ENCODE measurements at places on chromosomes 1 and 21.

DNA sequence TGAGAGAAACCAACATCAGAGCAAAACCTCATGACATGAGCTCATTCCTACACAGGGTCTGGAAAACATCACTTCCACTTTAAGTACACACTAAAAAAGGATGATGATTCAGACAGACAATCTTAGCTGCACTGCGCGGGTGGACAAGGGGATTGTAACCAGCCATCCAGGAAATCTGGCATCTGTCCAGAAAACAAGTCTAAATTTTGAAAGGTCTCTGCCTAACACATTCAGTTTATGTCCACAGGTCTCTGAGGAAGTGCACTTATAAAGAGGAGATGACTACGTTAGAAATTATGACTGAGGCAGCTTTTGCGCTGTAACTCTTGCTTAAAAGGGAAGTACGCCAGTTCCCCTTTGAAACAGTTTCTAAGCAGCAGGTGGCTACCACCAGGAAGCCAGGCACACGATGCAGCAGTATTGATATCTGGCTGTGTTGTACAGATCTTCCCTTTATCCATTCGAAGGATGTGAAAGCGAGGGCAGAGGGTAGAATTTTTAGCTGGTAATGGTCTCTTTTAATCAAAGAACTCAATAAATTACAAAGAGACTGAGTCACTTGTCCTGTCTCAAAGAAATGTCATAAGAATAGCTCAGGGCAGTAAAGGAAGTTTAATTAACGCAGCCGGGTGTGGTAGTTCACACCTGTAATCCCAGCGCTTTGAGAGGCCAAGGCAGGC lies 128.0 kb downstream of the SETD4 start:
- H3K4me3 ChIP-seq: no peak overlapping the region
- H3K27ac ChIP-seq: no peak overlapping the region
- H3K36me3 ChIP-seq: no peaks in the 10 kb centered on the region

DNA sequence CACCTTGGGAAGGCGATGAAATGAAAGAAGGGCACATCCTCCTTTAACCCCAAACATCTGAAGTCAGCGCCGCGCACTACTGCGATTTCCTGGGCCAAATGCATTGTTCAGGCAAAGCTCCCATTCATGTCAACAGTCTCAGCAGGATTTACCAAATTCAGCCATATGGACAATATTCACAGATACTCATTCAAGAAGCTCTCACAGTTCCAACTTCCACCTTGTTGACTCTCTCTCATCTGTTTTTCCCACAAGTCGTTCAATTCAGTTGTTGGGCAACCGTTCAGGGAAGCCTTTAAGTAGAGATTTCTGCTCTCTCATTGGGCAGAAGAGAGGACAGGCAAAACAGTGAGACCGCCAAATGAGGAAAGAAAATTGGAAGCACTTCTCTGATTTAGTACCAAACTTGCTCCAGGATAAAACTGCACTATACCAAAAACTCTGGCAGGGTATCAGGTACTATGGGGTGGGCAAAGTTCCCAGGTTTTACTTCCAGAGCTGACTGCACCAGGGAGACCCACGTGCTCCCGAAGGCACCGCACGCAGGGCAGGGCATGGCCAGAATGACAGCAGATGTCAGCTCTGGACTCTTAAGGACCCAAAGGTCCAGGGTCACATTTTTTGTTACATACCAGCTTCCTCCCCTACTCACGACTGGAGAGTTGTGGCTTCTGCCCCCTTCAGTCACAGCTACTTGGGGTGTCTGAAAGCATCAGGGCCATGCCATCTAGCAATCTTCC lies 668.8 kb downstream of the KIF26B start:
- peaks cover 3% of the 10 kb centered on the region for H3K4me1 ChIP-seq
- no peak overlapping the region for H3K4me3 ChIP-seq
- H3K27ac ChIP-seq: no peak overlapping the region
- no peak for DNase-seq

DNA sequence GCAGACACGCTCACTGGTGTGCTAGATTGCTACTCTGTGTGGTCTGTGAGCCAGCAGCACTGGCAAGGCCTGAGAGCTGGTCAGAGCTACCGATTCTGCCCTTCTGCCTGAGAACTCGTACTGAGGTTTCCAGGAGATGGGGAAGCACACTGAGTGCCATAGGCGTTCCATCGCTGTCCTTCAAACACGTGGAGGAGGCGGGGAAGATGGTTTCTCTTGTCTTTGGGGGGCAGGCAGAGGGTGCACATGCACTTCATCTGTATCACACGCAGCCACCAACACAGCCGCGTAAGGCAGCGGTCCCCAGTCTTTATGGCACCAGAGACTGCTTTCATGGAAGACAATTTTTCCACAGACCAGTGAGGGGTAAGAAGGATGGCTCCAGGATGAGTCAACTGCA lies 23.8 kb upstream of the MX1 start:
- DNase-seq: no peak
- no peaks in the 10 kb centered on the region for H3K27me3 ChIP-seq
- no peak overlapping the region for H3K4me3 ChIP-seq
- peaks cover 53% of the 10 kb centered on the region for H3K36me3 ChIP-seq

DNA sequence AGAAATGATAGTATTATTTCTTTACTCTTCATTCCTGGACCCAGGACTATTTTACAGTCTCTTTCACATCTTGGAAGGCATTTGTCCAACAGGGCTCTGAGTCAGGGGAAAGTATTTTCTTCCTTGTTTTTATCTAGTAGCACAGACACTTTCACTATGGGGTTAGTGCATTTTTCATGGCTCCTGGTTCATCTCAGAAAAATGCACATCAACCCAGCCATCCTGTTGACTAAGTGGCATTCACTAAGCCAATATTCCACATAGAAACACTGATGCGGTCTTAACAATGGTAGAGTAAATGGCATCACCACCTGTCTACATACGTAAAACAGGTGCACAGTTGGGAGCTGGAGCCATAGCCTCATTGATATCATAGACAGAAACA lies 87.4 kb upstream of the C1orf21 start:
- H3K27me3 ChIP-seq: no peaks in the 10 kb centered on the region
- no peaks in the 10 kb centered on the region for H3K36me3 ChIP-seq
- DNase-seq: no peak
- H3K4me1 ChIP-seq: no peaks in the 10 kb centered on the region
- no peak overlapping the region for H3K4me3 ChIP-seq

DNA sequence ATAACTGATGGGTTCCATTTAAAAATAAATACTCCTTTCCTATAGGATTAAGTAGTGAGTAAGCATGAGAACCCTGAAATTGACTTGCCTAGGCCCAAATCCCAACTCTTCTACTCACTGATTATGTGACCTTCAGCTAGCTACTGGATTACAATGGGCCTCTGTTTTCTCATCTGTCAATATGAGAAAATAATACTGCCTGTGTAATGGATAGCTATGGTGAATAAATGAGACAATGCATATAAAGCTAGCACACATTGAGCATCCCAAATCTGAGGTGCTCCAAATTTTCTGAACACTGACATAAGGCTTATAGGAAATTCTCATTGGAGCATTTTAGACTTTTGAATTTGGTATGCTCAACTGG lies 5.3 kb upstream of the LRRC8C start:
- peaks cover 16% of the 10 kb centered on the region for H3K4me1 ChIP-seq
- H3K27ac ChIP-seq: no peak overlapping the region
- H3K4me3 ChIP-seq: no peak overlapping the region
- H3K36me3 ChIP-seq: peaks cover 8% of the 10 kb centered on the region

GRCh38 chr1:26831546-26832248 lies 5.2 kb downstream of the ZDHHC18 start:
- H3K4me3 ChIP-seq: peak overlapping the region; percentile 57
- peaks cover 55% of the 10 kb centered on the region for H3K4me1 ChIP-seq
- no peaks in the 10 kb centered on the region for H3K36me3 ChIP-seq
- DNase-seq: no peak

DNA sequence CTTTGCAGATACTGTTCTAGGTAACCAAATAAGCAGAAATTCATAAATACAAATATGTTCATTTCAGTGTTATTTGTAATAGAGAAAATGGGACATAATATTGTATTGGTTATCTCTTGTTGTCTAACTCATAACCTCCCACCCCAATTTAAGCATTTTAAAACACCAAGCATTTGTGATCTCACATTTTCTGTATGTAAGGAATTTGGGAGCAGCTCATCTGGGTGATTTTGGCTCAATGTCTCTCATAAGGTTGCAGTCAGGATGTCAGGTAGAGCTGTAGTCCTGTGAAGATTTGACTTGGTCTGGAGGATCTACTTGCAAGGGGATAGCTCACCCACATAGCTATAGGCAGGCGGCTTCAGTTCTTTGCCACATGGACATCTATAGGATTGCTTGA lies 29.5 kb downstream of the CEP350 start:
- H3K4me1 ChIP-seq: peaks cover 24% of the 10 kb centered on the region
- H3K36me3 ChIP-seq: peaks cover 9% of the 10 kb centered on the region
- no peak for DNase-seq

GRCh38 chr1:53617851-53618499 lies 121.0 kb downstream of the GLIS1 start:
- H3K27me3 ChIP-seq: no peaks in the 10 kb centered on the region
- H3K36me3 ChIP-seq: no peaks in the 10 kb centered on the region
- H3K27ac ChIP-seq: peak overlapping the region; percentile 47
- H3K4me1 ChIP-seq: no peaks in the 10 kb centered on the region

DNA sequence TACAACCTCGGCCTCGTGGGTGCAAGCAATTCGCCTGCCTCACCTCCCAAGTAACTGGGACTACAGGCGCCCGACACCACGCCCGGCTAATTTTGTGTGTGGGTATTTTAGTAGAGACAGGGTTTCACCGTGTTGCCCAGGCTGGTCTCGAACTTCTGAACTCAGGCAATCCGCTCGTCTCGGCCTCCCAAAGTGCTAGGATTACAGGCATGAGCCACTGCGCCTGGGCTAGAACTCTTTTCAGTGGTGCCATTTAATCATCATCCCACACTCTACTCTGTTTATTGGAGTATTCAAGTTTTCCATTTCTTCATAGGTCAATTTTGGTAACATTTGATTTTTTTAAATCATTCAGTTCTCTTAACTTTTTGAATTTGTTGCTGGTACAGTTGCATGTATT lies 101.3 kb downstream of the DHRS3 start:
- no peak for DNase-seq
- H3K4me1 ChIP-seq: peaks cover 21% of the 10 kb centered on the region
- no peak overlapping the region for H3K4me3 ChIP-seq
- H3K27me3 ChIP-seq: no peaks in the 10 kb centered on the region
- H3K36me3 ChIP-seq: peaks cover 5% of the 10 kb centered on the region
- no peak overlapping the region for H3K27ac ChIP-seq

DNA sequence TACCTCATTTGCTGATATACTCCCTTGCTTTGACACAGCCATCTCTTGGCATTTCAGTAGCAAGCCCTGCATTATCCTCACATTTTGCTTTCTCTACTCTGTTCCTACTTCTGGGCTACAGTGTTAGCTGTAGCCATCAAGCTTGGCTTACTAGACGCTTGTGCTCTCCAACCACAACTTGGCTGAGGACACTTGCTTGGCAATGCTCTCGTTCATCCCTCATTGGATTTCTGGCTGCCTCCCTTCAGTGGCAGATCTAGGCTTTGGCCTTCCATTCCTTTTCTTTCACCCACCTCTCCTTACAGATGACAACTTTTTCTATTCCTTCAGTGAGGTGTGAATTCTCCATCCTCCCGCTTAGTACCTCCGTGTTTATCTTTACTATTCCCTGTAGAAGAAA lies 428.7 kb upstream of the LRRC7 start:
- H3K36me3 ChIP-seq: peaks cover 4% of the 10 kb centered on the region

- no peak overlapping the region for H3K4me3 ChIP-seq
- no peaks in the 10 kb centered on the region for H3K36me3 ChIP-seq
- peaks cover 17% of the 10 kb centered on the region for H3K4me1 ChIP-seq
- H3K27ac ChIP-seq: no peak overlapping the region
- DNase-seq: no peak
Measured at GRCh38 chr1:145868232-145868631, 9.4 kb upstream of the PIAS3 start.

DNA sequence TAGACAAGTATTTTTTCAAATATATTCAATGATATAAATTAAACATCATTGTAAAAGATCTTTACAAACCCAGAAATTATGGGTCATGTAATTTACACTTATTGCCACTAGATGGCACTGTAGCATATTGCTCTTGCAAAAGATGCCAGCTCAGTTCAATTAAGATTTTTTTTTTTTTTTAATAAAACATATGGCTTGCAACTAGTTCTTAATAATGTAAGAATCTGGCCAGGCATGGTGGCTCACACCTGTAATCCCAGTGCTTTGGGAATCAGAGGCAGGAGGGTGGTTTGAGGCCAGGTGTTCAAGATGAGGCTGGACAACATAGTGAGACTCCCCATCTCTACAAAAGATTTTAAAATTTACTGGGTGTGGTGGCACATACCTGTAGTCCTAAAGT lies 49.4 kb upstream of the DESI2 start:
- no peaks in the 10 kb centered on the region for H3K27me3 ChIP-seq
- no peak overlapping the region for H3K27ac ChIP-seq
- peak; percentile 34 for DNase-seq
- no peak overlapping the region for H3K4me3 ChIP-seq
- H3K36me3 ChIP-seq: no peaks in the 10 kb centered on the region

- no peaks in the 10 kb centered on the region for H3K36me3 ChIP-seq
- no peaks in the 10 kb centered on the region for H3K27me3 ChIP-seq
- no peaks in the 10 kb centered on the region for H3K4me1 ChIP-seq
- no peak overlapping the region for H3K27ac ChIP-seq
- H3K4me3 ChIP-seq: no peak overlapping the region
- no peak for DNase-seq
Measured at GRCh38 chr1:99725996-99726395, 40.4 kb downstream of the FRRS1 start.

- DNase-seq: no peak
- H3K36me3 ChIP-seq: no peaks in the 10 kb centered on the region
- H3K4me1 ChIP-seq: no peaks in the 10 kb centered on the region
- no peak overlapping the region for H3K4me3 ChIP-seq
Measured at GRCh38 chr1:67696708-67697107, 11.7 kb downstream of the GADD45A start.

- no peaks in the 10 kb centered on the region for H3K27me3 ChIP-seq
- DNase-seq: no peak
- H3K27ac ChIP-seq: no peak overlapping the region
- H3K4me1 ChIP-seq: peaks cover 45% of the 10 kb centered on the region
- H3K4me3 ChIP-seq: no peak overlapping the region
Measured at GRCh38 chr1:161737625-161738024, 12.0 kb upstream of the DUSP12 start.

DNA sequence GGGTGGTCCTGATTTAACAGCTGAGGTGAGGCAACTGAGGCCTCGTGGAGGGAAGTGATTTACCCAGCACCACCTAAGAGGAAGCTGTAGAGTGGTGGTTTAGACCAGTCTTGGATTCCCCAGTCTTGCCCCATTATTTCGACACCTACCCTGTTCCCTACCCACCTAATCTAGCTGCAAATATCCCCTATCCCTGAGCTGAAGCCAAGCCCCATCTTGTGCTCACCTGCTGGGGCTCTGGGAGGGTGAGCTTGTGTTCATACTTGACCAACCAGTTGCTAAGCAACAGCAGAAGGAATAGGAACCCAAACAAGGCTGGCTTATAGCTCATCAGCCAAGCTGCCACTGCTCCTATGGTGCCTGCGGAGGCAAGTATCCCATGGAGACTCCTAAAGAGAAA lies 2.0 kb downstream of the TEX46 start:
- H3K36me3 ChIP-seq: no peaks in the 10 kb centered on the region
- DNase-seq: no peak
- H3K27me3 ChIP-seq: no peaks in the 10 kb centered on the region
- no peak overlapping the region for H3K27ac ChIP-seq
- peaks cover 7% of the 10 kb centered on the region for H3K4me1 ChIP-seq

GRCh38 chr1:82225421-82226185 lies 424.9 kb downstream of the ADGRL2 start:
- no peaks in the 10 kb centered on the region for H3K27me3 ChIP-seq
- no peak for DNase-seq
- no peaks in the 10 kb centered on the region for H3K36me3 ChIP-seq
- H3K27ac ChIP-seq: no peak overlapping the region

Data from naive B cell (primary cell).